GM13977 (cell line): ENCODE measurements at places on chromosomes 2 and 18.
A peak's percentile ranks its signal among the peaks of the same experiment; 100 is the strongest.

DNA sequence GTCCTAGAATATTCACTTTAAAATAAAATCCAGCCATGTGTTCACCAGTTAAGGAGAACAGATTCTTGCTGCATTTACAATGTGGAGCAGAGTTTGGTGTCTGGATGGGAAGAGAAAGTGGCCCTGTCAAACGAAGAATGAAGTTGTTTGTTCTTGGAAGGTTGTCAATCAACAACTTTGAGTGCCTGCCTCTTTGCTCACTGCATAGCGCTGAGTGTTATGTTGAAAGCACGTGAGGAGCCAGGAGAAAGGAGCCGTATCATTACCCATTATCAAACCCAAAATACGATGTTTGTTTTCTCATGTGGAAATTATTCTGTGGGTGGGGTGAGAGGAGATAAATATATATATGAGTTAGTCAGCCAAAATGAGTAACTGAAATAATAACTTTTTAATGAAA, 492.5 kb upstream of the POU3F3 start:
- no peak for DNase-seq

- no peak for DNase-seq
These were observed 193.1 kb upstream of the UBE2E3 start for GRCh38 chr2:180787330-180787729.

DNA sequence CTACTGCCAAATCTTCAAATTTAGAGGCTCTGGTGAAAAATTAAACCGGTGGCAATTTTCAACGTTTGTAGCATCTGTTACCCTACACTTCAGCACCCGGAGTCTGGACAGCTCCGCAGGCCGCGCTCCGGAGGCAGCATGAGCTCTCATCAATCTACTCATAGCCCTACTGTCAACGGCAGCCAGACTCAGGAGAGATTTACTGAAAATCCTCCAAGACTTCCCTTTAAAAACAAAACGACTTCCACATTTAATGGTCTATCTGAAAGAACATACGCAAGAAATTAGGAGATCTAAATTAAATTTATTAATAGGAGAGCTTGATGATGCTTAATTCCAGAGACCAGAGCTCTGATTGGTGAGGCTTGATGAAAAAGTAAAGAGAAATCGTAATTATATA, 970 bp upstream of the ADCYAP1 start:
- peak; percentile 50 for DNase-seq

DNA sequence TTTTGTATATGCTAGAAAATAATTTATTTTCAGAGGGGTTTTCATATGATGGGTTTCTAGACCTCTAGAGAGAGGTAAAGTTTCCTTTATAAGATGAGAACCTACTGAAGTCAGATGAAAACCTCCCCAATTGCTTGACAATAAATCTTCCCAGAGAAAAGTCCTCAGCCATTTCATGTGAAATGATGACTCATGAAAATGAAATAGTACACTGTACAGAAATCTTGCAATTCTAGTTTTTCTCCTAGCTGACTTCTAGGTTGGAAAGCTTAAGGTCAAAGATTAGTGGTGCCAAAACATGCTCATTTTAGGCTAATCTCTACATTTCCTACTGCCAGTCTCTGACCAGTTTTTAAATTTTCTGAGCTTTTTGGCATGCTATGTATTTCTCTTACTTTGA, 826.5 kb upstream of the FSHR start:
- DNase-seq: no peak

GRCh38 chr2:61853086-61853846, 594 bp downstream of the FAM161A start:
- DNase-seq: peak; percentile 70

GRCh38 chr2:96135621-96136020, 2.7 kb downstream of the ASTL start:
- DNase-seq: no peak

GRCh38 chr2:229521576-229521975, 192.8 kb downstream of the DNER start:
- DNase-seq: no peak

DNA sequence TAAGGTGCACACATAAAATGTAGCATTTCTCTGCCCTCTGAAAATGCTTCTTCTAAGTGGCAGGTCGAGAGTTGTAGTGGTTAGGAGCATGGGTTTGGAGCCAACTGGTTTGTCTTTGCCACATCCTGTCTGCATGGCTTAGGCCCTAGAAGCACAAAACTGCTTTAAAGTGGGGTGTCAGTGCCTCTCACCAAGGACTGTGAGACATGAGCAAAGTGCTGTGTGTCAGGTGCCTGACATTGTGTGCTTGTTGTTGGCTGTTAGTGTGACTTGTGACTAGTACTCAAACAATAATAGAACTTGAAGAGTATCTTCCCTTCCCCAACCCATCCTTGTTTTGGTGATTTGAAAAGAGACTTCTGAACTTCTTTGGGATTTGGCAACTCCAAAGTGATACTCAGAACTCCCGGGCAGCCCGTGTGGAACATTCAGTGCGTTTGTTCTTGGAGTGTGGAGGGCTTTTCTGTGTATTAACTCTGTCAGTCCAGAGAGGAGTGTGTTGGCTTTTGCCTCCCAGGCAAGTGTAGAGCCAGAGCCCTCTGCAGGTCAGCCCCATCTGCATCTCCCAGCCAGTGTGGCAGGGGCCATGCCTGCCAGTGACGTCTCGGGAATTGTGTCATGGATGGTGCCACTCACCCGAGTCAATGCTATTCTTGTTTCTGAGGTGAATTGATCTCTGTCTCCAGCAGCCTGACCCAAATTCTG, 5.0 kb downstream of the MGAT5 start:
- DNase-seq: no peak

DNA sequence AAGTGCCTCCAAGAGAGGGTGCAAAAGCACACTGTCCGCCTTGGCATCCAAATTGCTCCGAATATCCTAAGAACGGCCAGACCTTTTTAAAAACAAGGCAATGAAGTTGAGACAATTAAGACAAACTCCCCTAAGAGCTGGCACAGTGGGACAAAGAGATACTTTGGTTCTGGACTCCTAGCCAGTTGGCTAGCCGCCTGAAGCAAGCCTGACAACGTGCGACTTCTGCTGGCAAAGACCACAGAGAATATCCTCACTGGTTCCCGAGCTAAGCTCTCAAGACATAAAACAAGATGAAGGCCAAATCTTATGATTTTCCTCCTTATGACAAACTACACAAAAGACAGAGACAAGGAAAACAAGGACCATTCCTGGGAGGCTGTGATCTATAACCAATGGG, 32.7 kb downstream of the CHRNA1 start:
- no peak for DNase-seq

GRCh38 chr2:9310377-9310776, 103.8 kb downstream of the ASAP2 start:
- no peak for DNase-seq

GRCh38 chr2:63596401-63596883, 7.7 kb downstream of the MDH1 start:
- DNase-seq: no peak

DNA sequence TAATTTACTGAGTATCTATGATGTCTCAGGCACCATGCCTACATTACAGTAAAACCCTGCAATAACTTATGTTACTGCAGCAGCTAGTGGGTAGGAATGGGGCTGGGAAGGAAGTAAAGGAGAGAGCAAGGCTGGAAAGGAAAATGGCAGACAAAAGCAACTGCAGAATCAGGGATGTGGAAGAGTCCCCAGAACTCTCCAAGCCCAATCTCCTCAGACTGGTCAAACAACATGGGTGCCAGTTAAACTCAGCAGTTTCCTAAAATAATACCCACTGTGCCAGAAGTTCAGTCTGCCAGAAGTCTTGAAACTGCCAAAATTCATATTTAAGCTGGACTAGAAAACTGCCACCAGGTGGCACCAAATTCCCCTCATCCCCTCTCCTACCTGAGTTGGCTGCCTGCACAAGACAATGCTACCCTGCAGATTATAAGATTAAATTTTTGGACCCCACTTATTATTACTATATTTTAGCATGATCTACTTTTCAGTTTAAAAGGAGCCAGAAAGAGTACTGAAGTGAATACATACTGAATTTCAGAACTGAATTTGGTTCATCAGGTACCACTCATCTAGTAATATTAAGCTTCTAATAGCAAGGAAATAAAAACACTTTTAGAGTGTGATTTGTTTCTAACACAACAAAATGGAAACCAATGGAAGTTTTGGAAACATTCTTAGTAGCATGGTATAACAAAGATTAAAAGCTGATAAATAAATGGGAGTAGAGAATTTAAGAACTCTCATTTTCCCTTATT, 86.8 kb upstream of the DNER start:
- peak; percentile 60 for DNase-seq

- no peak for DNase-seq
These were observed 33.1 kb downstream of the MARCO start for GRCh38 chr2:118975133-118975532.

- no peak for DNase-seq
These were observed 14.9 kb downstream of the IL1B start for GRCh38 chr2:112821682-112822081.

- no peak for DNase-seq
These were observed 23.5 kb downstream of the MYO5B start for GRCh38 chr18:50171406-50171805.

DNA sequence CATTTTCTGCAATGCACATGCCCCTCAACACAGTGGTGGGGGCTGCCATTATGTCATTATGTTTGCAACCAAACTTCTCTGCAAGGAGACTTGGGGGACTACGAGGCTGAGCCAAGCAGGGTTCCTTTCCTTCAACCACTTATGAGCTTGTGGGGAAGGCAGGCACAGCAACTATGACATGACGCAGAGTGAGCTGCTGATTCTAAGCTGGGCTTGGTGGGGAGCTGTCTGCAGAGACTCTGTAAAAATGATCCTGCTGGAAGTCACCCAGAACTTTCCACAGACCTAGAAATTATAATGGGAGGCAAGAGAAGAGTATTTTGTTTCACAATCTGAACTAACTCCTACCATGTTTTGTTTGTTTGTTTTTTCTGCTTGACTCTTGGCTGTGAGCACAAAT, 55.6 kb downstream of the INPP5D start:
- DNase-seq: no peak

DNA sequence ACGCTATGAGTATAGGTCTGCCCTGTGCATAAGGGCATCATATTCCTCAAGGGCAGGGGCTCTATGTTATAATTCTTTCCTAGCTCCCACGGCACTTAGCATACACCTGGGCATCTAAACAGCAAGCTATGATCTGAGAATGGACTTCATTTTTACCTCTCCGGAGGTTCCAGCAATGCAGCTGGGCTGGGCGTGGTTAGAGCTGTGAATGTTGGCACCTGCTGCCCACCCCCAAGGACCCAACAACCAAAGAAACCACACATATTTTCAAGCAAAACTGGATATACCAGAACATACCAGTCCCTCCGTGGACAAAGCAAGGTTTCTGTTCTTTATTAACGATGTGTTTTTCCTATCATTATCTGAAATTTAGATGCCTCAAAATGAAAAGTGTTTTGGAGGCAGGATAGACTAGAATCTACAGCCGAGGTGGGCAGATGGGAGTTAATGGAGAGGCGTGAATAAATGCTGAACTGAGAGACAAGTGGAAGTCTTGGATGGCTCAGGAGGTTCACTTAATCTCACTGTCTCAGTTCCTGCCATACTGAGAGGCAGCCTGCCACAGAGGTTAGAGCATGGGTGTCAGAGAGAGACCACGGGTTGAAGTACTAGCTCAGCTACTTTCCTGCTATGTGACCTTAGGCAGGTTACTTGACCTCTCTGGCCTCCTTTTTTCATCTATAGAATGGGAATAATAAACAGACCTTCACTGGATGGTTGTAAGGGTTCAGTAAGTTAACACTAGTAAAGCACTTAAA, 186.6 kb upstream of the SMAD2 start:
- no peak for DNase-seq

GRCh38 chr2:72911256-72911655, 6.1 kb upstream of the EMX1 start:
- no peak for DNase-seq

DNA sequence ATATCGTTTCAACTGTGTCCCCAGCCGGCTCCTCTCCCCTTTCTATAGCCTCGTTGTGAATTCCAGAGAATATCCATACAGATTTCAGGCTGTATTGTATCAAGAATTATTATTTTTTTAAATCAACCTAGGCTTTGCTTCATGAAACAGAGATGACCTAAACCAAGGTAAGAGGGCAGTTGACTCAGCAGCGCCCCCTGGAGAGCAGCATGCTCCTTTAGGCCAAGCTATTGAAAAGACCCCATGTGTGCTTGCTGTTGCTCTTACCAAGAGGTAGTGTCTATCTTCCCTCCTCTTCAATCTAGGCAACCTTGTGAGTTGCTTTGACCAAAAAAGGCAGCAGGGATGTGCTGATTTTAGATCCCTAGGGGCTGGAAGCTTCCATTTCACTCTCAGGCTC, 426.7 kb upstream of the SMIM21 start:
- no peak for DNase-seq

GRCh38 chr18:10381951-10382350, 72.5 kb upstream of the APCDD1 start:
- no peak for DNase-seq

DNA sequence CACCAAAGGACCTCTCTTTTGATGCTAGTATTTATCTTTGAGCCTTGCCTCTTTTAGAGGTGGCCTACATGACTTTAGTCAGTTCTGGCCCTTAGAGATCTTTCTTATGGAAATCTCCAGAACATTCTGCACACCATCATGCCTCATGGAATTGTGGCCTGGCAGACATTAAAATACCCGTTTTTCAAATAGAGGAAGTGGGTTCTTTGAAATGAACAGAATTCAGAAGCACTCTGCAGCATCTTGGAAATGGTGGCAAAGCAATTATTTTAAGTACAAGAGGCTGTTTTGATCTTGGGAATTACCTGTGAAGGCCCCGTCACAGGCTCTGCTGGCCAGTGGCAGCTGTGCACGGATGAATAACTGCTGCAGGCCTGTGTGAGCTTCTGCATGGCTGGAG, 40.7 kb upstream of the APCDD1 start:
- DNase-seq: no peak

DNA sequence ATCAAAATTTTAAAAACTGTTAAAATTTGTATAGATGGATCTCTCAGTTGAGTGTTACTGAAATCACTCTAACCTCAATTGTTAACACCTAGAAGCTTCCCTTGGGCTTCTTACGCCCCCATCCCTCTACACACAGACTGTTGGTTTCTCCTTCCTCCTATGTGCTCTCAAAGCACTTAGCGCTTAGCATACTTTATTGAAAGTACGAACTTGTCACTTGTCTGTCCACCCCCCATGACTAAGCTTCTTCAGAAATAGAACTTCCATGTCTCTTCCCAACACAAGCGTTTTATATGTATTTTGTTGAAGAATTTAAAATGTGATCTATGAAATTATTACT, 441 bp downstream of the MPHOSPH10 start:
- no peak for DNase-seq

GRCh38 chr2:73063472-73063871, 8.0 kb downstream of the SFXN5 start:
- DNase-seq: no peak
